Breast epithelium (tissue), 4 donors: ENCODE measurements at places on chromosomes 11 and 22. TPM values are rescaled to one million over a fixed set of nuclear protein-coding genes. Genes with fewer than 3 reads are reported as not detected.
A peak's percentile ranks its signal among the peaks of the same experiment; 100 is the strongest.

GCAT gene
- 21.6 TPM for total RNA-seq

RCE1 gene
- 10.7 TPM for total RNA-seq

DNA sequence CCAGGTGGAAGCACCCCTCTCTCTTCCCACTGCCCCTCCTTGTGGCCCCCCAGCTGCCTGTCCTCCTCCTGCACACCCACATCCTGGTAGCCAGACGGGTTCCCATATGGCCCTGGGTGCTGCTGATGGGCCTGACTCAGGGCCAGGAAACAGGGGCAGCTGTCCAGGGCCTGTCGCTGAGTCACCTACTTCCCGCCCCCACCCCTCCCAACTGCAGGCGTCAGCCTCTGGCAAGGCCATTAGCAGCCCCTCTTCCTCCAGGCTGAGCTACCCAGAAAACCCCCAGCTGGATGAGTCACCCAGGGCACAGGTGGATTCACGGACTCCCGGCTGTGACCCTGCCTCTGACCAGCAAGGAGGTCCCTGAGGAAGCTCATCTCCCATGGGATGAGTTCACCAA is 6.9 kb upstream of the GAL start:
- DNase-seq = no peak

- no peak for DNase-seq
These were observed 484 bp downstream of the CHCHD10 start for GRCh38 chr22:23767303-23767672.

- peak; percentile 49 for DNase-seq
These were observed 11.3 kb downstream of the PCSK7 start for GRCh38 chr11:117220568-117220967.

DNA sequence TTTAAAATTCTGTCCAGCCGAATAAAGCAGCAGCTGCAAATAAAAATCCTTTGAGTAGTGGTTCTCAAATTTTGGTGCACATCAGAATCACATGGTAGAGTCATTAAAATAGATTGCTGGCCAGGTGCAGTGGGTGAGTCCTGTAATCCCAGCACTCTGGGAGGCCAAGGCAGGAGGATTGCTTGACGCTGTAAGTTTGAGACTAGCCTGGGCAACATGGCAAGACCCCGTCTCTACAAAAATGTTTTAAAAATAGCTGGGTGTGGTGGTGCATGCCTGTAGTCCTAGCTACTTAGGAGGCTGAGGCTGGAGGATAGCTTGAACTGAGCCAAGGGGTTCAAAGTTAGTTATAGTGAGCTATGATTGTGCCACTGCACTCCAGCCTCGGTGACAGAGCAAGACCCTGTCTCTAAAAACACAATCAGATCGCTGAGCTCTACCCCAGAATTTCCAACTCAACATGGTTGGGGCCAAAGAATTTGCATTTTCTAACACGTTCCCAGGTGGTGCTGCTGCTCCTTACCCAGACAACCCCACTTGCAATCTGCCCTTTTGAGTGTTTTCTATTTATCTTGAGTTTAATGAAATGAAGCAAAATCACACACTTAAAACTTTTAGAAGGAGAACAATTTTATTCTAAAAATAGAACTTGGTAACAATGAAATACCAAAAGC is 48.8 kb downstream of the BIRC2 start:
- DNase-seq = no peak

- no peak for DNase-seq
These were observed 26.9 kb downstream of the RTN4RL2 start for GRCh38 chr11:57487021-57487778.

- DNase-seq = no peak
These were observed 68.7 kb upstream of the BMAL1 start for GRCh38 chr11:13208921-13209320.

DNA sequence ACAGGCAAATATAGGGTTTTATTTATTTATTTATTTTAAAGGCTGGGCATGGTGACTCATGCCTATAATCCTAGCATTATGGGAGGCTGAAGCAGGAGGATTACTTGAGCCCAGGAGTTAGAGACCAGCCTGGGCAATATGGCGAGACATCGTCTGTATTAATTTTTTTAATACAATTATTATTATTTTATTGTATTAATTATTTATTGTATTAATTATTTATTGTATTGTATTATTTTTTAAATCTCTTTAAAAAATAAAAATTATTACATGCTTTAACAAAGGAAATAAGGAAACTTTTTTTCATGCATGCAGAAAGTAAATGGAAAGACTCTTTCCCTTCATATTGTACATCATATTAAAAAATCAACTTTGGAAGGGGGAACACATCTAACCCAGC is 3.5 kb downstream of the SCN3B start:
- DNase-seq = no peak

- DNase-seq = no peak
These were observed 1.2 kb downstream of the KIRREL3 start for GRCh38 chr11:126999366-126999765.

GRCh38 chr22:37260901-37261336 is 16.9 kb upstream of the RAC2 start:
- no peak for DNase-seq
